Activated naive CD4-positive, alpha-beta T cell treated with anti-CD3 and anti-CD28 coated beads for 36 hours (primary cell): ENCODE measurements at places on chromosomes 6 and 20. TPM values are rescaled to one million over a fixed set of nuclear protein-coding genes. Genes with fewer than 3 reads are reported as not detected.

The SLC25A27 gene
- total RNA-seq, result 2.0 TPM

DNA sequence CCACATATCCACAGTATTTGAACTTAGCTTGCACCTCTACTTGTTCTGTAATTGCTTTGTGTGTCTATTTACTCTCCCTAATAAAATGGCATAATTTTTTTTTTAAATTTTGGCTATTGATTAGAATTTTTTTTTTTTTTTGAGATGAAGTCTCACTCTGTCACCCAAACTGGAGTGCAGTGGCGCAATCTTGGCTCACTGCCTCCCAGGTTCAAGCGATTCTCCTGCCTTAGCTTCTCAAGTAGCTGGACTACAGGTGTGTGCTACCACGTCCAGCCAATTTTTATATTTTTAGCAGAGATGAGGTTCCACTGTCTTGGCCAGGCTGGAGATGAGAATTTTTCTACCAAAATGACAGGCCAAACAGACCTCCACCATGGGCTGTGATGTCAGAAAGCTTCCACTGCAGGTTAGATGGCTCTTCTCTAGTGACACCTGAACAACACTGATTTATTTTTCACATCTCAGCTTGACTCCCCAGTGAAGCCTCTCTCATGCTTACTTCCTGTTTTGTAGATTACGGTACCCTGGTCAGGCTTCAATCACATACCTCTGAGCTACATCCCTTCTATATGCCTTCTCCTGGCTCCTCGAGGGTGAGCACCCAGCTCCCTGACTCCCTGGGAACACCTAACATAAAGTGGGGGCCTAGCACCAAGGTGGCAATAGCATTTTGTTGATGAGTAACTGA lies 112.8 kb downstream of the ARHGAP18 start:
- DNase-seq, result no peak

DNA sequence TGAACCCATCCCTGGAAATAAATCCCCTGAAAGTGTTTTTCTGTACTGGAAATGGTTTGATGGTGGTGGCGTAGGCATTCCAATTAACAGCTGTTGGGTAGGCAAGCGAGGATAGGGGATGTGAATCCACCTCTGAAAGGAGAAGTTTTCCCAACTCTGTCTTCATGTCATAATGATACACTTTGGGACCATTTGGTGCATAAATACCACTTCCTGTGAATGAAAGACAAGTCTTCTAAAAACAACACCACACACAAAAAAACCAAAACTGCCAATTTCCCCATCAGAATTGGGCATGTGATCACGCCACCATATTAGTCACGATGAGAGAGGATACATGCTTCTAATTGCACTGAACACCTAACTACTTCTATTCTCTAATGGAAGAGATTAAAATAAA lies 6.4 kb downstream of the VNN2 start:
- DNase-seq, result peak; percentile 20

- DNase-seq, result peak; percentile 85
Observed at GRCh38 chr20:1664911-1665310, 7.3 kb upstream of the SIRPG start.

DNA sequence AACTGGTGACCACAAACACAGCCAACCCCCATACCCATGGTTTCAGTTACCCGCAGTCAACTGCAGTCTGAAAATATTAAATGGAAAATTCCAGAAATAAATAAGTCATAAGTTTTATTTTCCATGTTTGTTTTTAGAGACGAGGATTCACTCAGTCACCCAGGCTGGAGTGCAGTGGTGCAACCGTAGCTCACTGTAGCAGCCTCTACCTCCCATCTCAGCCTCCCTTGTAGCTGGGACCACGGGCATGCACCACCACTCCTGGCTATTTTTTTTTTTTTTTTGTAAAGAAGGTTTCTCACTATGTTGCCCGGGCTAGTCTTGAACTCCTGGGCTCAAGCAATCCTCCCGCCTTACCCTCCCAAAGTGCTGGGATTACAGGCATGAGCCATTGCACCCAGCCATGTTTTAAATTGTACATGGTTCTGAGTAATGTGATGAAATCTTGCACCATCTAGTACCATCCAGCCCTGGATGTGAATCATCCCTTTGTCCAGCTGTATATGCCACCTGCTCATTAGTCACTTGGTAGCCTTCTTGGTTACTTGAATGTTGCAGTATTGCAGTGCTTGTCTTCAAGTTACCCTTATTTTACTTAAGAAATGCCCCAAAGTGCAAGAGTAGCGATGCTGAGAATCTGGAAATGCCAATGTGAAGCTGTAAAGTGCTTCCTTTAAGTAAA lies 14.5 kb downstream of the CSNK2A1 start:
- DNase-seq, result peak; percentile 45

- DNase-seq, result no peak
Observed at GRCh38 chr20:63940472-63941266, 15.5 kb downstream of the UCKL1 start.
